ENCODE measurements at places on chromosomes 12 and 14.

DNA sequence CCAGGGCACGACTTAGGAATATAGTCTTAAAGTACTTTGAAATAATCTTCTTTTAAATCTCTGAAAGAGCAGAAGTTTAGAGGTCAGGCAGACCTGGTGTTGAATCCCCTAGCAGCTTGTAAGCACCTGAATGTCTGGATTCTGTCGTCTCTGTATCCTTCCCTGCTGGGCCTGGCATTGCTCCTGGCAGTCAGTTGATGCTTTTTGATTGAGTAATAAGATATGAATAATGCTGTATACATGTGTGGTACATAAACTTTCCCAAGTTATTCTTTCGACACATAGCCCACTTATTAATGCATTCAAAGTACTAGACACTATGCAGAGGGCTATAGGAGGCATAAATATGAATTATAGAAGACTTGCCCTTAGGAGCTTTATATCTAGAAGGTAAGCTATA is 31.4 kb downstream of the EVL start:
- no peak for DNase-seq

- DNase-seq: no peak
Measured at GRCh38 chr14:31926652-31927347, 150.3 kb upstream of the ARHGAP5 start.

DNA sequence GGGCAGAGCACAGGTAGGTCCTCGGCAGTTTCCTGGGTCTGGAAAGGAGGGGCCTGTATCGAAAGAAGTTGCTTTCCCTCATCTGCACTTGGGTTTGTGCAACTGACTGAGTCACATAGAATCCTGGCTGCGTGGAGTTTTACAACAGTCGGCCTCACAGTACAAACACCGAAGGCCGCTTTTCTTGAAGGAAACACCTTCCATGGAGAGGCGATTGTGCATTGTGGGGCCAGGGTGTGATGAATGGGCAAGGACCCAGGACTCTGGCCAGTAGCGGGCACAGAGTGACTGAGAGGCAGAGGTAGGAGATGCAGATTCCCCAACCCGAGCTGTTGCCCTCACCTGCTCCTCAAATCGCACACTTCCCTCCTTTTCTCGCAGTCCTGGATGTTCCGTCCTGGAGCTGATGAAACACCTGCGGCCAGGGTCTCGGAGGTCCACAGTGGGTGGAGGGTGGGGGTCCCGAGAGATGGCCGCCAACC is 7.7 kb downstream of the CCND2 start:
- no peak for DNase-seq

- DNase-seq: no peak
Measured at GRCh38 chr12:96889273-96889933, 17.7 kb upstream of the NEDD1 start.

DNA sequence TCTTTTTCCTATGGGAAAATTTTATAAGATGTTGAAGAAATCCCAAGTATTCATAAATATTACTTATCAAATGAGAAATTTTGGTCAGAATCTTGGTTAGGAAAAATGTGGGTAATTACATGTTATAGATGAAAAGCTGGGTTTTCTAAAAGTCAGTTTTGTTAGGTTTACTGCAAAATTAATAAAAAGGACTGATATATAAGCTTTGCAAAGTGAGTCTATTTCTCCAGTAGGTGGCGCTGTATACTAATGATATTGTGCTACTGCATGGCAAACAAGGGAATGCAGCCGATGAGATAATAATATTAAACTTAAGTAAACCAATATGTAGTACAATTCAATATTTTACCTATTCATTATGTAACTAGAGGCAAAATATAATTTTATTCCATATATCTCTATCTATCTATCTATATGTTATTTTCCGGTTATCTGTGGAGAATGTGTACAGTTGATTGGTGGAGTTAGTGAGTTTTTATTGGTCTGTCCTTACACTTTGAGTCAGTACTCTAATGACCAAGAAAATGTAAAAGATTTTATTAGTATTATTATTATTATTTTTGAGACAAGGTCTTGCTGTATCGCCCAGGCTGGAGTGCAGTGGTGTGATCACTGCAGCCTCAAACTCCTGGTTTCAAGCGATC is 32.9 kb downstream of the MIPOL1 start:
- peak; percentile 77 for DNase-seq
